ENCODE measurements at places on chromosomes 1 and 21.

DNA sequence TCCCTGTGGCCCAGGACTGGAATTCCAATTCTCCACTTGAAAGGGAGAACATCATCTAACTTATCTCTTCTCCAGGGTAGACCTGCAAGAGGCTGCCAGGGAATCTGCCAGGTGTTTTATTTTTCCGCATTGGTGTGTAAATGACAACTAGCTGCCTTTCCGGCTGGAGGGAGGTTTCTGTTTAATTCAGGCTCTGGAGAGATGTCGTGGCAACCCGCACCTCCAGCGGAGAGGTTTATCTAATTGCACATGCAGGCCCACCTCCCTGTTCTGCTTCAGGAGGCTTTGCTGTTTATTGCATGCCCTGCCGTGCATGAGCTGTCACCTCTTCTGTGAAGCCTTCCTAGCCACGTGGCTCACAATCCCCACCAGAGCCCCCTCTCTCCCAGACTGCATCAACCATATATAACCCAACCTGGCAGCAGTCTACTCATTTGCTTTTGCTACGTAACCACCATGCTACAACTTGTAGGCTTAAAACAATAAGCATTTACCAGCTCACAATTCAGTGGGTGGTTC, 151.6 kb downstream of the C1orf94 start:
- no peak for DNase-seq

- DNase-seq, result no peak
Observed at GRCh38 chr1:40563266-40563665, 31.8 kb downstream of the ZNF684 start.

GRCh38 chr21:43744725-43745124, 25.8 kb downstream of the PDXK start:
- no peak for DNase-seq

GRCh38 chr1:206829875-206830274, 35.5 kb upstream of the IL20 start:
- DNase-seq, result no peak

- DNase-seq, result no peak
Observed at GRCh38 chr1:74584185-74584584, 71.8 kb upstream of the LRRC53 start.

DNA sequence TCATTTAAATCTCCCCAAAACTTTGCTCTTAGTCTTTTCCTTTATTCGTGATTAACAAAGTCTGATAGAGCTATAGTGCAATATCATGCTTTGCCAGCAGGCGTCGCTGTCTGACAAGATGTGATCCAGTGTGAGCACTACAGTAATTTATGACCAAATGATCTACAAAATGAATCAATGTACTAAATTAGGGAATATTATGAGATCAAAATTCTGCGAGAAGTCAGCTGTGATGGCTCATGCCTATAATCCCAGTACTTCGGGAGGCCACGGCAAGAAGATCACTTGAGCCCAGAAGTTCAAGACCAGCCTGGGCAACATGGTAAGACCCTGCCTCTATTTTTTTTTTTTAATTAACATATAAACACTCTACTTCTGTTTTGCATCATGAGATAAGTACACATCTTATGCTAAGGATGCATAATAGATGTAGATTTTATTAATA, 3.6 kb upstream of the SPSB1 start:
- DNase-seq, result peak; percentile 83

- DNase-seq, result no peak
Observed at GRCh38 chr1:232368821-232369321, 261.1 kb downstream of the SIPA1L2 start.

DNA sequence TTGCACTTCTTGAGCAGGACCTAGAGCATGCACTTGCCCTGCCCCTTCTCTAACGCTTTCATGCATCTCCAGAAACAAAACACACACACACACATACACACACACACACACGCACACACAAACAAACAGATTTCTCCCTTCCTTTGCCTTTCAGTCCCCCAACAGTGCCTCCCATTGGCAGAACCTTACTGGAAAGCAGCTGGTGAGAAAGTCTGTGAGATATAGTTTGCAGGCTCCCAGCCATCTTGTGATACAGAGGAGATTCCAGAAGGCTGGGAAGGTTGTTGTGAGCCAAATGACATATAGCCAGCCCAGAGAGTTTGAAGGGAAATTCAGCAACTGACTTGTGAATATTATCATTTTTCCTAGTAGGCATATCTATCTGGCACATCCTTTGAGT, 35.9 kb upstream of the ZRANB2 start:
- DNase-seq, result no peak

DNA sequence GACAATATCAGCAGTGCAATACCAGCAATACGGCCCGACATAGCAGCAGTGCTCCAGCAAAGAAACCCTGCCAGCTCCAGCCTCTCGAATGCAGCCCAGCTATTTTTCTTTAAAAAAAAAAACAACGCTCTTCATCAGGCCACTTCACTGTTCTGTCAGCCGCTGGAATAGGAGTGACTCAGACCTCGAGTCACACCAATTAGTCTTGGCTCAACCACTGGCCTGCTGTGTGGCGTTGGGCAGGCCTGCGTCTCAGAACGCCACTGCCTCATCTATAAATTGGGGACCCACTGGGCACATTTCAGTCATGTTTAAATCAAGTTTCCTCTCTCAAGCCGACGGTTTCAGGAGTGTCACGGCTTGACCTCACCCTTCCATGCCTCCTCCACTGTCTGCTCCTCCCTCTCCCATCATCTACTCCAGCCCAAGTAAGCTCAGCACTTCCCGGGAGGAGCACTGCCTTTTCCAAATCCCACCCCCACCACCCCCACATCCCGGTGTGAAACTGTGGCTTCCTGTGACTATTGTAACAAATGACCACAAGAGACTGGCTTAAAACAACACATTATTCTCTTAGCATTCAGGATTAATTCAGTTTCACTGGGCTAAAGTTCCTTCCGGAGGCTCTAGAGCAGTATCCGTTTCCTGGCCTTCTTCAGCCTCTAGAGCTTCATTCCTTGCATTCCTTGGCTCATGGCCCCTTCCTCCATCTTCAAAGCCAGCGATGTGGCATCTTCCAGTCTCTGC, 71.9 kb upstream of the EFHD2 start:
- no peak for DNase-seq

DNA sequence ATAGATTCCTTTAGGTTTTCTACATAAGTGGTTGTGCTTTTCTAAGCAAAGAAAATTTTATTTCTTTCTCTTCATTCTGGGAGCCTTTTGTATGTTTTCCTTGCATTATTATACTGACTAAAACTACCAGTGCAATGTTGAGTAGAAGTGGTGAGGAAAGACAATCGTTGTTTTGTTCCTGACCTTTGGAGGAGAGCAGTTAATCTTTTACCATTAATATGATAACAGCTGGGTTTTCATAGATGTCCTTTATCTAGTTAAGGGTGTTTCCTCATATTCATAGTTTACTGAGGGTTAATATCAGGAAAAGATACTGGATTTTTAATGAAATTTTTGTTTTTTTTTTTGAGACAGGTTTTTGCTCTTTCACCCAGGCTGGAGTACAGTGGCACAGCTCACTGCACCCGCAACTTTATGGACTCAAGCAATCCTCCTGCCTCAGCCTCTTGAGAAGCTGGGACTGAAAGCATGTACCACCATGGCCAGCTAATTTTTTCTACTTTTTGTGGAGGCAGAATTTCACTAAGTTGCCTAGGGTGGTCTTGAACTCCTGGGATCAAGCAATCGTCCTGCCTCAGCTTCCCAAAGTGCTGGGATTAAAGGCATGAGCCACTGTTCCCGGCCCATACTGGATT, 9.0 kb upstream of the KCTD3 start:
- no peak for DNase-seq
